ENCODE measurements at places on chromosomes 4 and X.

GRCh38 chrX:99469439-99469838, 940.6 kb downstream of the PCDH19 start:
- no peak for DNase-seq

DNA sequence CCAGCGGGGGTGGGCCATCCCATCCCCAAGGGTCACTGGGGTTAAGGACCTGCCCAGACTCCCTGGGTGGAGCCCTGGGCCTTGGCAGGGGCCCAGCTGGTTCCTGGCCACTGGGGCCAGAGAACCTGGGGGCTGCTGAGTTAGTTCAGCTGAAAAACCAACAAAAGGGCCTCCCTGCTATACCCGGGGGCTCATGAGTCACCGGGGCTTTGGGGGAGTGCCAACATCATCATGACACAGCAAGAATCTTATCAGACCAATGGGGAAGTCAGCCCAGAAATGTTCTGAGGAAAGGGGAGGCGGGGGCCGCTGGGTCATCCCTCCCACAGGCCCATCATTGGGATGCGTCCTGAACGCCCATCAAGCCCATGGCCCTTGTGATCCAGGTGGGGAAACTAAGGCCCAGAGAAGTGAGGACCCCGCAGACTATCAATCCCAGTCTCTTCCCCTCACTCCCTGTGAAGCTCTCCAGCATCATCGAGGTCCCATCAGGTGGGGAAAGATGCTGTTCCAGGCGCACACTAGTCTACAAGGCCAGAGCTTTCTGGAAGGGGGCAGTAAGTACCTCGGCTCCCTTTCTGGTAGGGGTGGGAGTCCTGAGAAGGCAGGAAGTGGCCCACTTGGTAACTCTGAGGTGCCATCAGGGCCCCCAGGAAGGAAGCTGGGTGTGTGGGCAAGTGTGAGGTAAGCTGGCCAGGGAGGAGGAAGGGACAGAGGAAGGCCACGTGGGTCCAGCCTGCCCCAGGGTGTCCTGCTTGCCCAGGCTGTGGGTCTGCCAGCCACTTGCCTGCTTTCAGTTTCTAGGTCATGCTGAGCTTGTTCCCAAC, 4.5 kb downstream of the G6PD start:
- DNase-seq = no peak

- no peak for DNase-seq
Observed at GRCh38 chrX:148540114-148540513, 39.7 kb downstream of the AFF2 start.

- no peak for DNase-seq
Observed at GRCh38 chrX:141314441-141314840, 72.1 kb upstream of the SPANXC start.

- DNase-seq = no peak
Observed at GRCh38 chr4:66187175-66187720, 517.0 kb upstream of the EPHA5 start.

DNA sequence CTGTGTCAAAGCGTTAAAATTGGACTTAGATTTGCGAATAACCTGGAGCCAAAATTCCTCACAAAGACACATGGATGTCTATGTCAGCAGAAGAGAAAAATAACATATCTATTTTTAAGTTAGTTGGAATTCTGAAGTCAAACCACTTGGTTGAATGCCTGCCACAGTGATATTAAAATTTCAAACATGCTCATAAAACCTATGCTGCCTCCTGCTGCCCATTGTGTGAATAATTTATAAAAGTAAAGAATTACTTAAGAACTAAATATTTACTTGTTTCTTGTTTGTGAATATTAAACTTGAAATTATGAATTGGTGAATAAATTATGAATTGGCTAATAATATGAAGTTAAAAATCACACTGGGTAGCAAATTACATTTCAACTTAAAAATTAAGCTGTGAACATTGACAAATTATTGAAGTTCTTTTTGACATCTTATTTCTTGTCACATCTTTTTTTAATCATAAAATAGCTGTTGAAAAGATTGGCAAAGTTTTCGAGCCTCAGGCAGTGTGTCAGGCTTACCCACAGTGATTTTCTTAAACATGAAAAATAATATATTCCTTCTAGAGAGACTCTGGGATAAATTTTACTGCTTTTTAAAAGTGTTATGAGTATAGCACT, 35.4 kb downstream of the FABP2 start:
- no peak for DNase-seq

All from NCI-H2171 (cell line).